ENCODE measurements at places on chromosomes 12 and 14.

- DNase-seq = no peak
These were observed 98.8 kb upstream of the PTPRR start for GRCh38 chr12:71019282-71019831.

DNA sequence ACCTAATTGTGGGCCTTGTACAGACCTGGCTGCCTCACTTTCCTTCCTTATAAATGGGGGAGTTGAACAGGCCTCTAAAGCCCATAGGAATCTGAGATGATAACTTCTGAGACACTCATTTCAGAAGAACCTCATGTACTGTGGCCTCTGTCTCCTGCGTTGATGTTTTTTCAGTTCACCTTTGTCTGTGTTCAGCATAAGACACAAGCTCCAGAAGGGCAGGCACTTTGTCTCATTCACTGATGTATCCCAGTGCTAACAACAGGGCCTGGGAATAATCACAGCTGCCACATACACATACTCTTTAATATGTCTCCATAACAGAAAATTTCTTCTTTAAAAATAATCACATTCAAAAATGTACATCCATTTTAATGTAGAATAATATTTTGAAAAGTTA is 3.3 kb downstream of the FGD6 start:
- no peak for DNase-seq

GRCh38 chr12:20469756-20470155 is 101.4 kb downstream of the PDE3A start:
- DNase-seq = no peak

- DNase-seq = peak; percentile 22
These were observed 133.7 kb downstream of the AEBP2 start for GRCh38 chr12:19572920-19573558.

DNA sequence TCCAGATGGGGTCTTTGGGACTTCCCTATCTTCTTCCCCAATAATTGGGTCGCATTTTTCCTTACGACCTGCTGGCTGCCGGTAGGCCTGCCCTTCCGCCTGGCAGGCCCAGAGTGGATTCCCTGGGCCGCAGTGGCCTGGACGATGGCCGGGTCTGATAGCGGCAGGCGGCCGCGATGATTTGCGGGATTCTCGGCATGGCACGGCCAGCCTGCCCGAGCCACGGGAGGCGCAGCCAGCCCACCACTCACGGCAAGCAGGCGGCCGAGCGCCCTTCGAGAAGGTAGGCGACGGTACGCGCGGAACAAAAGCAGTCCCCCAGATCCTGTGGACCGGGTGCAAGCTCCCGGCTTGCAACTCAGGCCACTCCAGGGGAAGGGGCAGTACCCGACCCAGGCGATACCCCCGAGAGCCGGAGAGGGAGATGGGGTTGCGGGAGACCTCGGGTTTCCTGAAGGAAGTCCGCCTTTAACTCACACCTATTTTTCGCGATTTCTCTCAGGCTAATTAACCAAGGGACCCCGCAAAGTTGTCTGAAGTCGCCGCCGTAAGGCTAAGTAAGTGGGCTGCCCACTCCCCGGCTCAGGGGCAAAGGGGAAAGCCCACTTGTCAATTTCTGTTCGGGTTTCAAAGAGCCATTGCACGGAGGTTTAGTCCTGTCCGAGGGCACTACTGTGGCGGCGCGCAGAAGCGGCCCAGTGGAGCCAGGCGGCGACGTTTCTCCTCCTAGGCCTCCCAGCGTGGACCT is 1.4 kb upstream of the GSC start:
- no peak for DNase-seq

DNA sequence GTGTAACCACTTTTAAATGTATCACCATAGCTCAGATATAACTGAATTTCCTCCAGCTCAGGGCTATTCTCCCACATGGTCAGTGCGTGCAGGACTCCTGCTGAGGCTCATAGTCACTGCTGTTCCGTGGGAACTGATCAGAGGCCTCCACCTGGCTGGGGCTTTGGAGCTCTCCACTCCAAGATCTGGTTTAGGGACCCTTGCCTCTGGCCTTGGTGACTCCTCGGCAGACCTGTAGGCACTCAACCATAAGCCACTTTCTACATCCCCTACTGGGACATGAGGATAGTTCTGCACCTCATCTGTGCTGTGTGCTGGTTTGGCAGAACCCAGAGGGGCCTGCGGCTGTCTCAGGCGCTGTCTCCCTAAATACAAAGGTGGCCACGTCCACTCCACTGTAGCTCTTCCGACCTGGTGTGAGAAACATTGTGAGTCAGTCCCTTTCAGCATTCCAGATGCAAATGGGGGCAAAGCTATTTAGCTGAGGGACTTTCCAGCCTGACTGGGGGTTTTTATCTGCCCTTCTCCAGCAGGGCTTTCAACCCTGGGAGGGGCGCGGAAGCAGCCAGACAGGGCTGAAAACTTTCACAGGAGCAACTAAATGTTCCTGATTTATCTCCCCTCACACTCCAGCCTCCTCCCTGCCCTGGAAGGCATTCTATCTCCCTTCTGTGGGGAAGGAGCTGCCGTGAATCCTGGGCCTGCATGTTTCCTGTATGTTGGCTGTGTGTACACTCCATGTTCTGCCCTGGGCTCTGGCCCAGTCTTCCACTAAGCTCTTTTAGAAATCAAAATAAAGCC is 218.3 kb upstream of the DAAM1 start:
- no peak for DNase-seq

DNA sequence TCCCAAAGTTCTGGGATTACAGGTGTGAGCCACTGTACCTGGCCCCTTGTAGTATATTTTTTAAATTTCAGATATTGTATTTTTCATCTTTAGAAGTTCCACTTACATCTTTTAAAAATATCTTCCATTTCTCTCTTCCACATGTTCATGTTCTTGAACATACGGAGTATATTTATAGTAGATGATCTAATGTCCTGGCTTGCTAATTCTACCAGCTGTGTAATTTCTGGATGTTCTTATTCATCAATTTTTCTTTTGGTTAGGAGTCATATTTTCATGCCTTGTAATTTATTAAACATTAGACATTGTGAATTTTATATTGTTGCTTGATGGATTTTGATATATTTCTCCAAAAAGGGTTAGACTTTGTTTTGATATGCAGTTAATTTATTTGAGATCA is 30.8 kb downstream of the NTN4 start:
- DNase-seq = no peak

DNA sequence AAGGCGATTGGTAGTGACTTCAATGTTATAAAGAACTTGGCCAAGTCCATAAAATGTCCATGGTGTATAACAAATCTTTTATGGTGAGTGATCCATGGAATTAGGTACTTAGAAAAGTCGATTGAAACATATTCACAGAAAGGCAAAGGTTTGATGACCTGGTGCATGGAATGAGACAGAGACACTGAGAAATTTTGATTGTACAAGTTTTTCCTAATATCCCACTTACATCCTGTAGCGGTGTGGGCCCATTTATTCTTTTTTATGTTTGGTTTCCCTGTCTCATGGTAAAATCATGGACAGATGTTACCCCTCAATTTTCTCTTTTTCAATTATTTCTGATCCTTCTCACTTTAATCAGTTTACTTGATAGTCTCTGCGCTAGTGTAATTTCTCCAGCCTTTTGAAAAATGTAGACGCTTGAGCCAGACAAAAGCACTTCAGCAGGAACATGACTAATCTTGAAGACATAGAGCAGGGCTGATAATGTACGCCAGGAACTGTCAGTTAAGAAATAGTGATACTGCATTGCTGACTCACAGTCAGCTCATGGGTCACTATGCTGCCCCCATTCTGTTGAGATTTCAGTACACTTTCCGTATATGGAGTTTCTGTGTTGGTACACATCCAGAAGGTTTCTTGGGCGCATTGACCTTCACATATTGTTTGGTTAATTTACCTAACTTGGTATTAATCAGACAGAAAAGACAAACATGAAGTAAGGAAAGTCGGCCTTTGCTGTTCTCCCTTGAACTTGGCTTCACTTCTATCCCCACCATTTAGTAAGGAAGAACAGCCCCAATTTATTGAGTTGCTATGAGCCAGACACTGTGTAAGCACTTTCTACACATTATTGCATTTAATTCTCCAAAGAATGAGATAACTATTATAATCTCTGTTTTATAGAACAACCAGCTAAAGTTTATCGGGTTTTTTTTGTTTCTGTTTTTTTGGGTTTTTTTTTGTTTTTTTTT is 841.7 kb downstream of the DIO2 start:
- peak; percentile 5 for DNase-seq

DNA sequence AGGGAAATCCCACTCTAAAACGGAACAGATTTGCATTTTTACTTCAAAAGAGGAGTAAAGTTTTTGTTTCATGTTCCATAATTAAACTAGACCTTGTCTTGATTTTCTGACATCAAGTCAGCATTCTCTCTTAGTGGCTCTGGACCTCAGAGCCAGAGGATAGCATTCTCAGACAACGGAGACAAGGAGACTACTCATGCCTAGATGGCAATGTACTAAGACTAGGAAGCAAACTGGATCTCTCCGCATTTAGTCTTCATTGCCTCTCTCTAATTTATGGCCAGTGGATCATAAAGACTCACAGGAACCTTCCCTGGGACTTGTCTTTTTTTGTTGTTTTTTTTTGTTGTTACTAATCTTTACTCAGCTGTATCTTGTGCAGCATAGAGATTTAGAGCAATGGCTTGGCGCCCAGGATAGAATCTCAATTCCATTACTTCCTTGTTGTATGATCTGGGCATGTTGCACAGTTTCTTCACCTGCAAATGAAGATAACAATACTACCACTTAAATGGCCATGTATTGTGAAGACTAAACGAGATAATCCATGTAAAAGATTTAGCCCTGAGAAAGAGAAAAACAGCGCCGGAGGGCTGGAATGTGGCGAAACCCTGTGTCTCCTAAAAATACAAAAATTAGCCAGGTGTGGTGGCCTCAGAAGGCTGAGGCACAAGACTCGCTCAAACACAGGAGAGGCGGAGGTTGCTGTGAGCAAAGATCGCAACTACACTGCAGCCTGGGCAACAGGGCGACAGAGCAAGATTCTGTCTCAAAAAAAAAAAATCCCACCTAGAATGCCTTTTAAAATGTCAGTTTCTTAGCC is 4.0 kb upstream of the GEMIN2 start:
- DNase-seq = no peak

DNA sequence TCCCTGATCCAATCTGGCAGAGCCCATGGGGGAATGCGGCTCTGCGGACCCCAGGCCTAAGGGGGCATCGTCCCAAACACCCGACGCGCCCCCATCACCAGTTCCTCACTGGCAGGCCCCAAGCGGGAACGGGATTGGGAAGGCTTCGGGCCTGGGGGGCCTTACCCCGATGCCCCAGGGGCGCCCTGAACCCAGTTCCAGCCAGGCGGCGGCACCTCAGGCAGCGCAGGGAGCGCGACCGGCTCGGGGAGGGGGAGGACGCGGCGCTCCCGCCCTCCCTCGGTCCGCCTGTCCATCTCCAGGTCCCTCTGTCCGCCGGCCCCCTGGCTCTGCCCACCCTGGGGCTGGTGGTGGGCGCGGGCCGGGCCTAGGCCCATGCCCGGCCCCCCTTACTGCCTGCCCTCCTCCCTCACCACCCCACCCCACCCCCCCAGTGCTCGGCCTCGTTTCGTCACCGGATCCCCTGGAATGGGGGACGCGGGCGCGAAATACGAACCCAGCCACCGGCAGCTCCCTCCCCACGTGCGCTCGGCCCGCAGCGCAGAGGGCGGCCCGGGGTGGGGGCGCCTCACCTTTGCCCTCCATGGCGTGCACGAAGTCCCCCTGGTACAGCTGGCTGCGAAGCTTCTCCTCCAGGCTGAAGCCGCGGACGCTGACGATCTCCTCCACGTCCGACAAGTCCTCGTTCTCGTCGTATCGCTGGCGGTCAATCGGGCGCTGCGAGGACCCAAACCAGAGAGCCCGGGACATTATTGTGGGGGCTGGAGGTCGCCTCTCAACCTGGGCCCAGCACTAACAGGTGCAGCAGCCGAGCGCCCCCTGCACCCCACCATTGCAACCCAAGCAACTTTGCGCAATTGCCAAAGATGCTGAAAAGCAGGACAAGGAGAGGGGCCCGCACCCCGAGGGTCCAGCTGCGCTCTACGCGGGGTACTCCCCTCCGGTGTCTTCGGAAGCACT is 2.3 kb downstream of the KDM2B start:
- no peak for DNase-seq

- DNase-seq = no peak
These were observed 56.8 kb upstream of the FOXG1 start for GRCh38 chr14:28709571-28710305.

- DNase-seq = no peak
These were observed 130.9 kb downstream of the KICS2 start for GRCh38 chr12:64091186-64091585.

GRCh38 chr14:63510538-63510937 is 32.6 kb downstream of the PPP2R5E start:
- DNase-seq = no peak

DNA sequence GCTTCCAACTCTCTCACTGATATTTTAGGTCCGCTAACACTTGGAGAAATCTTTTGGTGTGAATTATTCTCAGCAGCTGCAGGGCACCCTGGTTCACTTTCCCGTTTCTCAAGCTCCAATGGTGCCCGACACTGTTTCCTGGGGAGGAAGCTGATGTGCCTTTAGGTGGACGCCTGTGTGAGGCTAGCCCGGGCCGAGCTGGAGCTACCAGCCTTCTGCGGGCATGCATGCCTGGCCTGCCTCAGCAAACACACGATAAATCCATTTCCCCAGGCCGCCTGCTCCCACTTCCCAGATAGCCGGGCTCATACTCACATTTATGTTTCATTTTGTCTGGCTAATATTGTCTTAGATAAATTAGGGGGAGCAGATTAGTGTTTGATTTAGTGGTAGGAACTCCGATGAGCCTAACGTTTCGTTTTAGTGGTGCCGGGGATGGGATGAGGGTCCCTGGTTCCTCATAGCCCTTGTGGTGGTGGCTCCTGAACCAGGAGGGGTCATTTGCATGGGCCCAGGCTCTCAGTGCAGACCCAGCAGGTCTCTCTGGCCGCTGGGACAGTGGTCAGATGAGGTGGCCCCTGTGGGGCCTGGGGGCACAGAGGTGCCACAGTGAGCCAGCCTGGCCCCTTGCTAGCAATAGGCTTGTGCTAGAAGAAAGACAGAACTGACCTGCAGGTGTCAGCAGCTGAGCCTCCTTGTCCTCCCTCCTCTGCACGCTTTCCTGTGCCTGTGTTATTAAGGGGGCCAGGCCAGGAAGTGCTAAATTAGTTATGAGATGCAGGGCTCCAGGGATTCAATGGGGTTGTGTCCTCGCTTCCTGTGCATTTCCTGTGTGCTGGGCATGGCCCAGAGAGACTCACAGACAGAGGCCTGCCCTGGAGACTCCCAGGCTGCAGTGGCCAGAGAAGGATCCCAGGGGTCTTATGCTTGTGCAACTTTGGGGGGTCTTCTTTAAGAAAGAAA is 88.3 kb downstream of the KIF26A start:
- no peak for DNase-seq

- no peak for DNase-seq
These were observed 111.3 kb upstream of the GARIN2 start for GRCh38 chr14:67077921-67078320.

DNA sequence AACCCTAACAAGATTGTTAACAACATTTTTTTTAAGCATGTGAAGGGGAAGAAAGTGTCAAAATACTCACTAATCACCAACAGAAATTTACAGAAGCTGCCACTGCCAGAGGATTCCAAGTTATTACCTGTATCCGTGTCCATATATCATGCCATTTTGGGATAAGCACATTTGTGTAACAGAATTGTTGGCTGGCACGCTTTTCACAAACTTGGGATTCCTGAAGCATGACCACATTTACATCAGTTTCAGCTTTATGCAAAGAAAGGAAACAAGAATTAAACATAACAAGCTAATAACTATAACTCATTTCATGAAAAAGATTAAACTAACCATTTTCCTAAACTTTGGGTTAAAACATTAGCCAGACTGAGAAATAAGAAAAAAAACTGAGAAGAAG is 5.9 kb downstream of the NEMP1 start:
- DNase-seq = no peak
